ENCODE measurements at places on chromosomes 6 and 20. TPM values are rescaled to one million over a fixed set of nuclear protein-coding genes. Genes with fewer than 3 reads are reported as not detected.
A peak's percentile ranks its signal among the peaks of the same experiment; 100 is the strongest.

HSPA1L gene
- 2.2 TPM for total RNA-seq

MYH7B gene
- 0.23 TPM for total RNA-seq

CSNK2A1 gene
- 254 TPM for total RNA-seq

FABP7 gene
- not detected for total RNA-seq

GRCh38 chr6:160931378-160932310 lies 59.9 kb upstream of the MAP3K4 start:
- no peak for DNase-seq

GRCh38 chr20:60598528-60598927 lies 640.3 kb downstream of the CDH26 start:
- no peak for DNase-seq

DNA sequence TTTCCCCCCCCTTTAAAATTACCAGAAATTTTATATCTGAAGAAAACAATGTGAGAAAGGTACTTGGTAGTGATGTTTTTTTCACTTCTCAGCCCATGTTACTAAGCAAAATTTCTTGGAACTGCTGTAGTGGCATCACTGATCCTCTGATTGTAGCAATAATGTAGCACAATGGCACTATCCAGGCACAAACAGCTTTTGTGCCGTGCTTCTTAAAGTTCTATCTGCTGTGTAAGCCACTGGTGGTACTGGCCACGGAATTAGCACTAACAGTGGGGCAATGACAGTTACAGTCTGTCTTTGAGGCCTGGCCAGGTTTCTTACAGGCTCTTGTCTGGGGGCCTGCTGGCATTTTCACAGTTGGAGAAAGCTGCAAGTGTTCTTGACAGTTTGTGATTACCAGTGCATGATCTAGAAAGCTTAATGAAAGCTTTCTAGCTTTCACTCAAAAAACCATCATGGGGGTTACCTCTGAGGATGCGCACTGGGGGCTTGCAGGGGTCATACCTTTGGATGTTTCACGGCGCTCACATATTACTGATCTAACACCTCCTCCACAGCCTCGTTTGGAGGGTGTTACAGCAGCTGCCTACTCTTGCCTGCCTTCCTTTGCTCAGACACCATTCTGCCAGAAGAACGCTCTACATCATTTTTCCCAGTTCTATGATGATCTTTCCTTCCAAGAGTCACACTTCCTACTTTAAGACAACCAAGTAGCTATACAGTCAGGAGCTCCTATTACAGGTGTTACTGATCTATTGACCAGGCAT lies 58.4 kb upstream of the ARMH2 start:
- DNase-seq, result peak; percentile 41

GRCh38 chr6:160041608-160042007 lies 72.7 kb downstream of the IGF2R start:
- no peak for DNase-seq

- DNase-seq, result no peak
Measured at GRCh38 chr6:26162399-26162798, 75.2 kb downstream of the HFE start.

DNA sequence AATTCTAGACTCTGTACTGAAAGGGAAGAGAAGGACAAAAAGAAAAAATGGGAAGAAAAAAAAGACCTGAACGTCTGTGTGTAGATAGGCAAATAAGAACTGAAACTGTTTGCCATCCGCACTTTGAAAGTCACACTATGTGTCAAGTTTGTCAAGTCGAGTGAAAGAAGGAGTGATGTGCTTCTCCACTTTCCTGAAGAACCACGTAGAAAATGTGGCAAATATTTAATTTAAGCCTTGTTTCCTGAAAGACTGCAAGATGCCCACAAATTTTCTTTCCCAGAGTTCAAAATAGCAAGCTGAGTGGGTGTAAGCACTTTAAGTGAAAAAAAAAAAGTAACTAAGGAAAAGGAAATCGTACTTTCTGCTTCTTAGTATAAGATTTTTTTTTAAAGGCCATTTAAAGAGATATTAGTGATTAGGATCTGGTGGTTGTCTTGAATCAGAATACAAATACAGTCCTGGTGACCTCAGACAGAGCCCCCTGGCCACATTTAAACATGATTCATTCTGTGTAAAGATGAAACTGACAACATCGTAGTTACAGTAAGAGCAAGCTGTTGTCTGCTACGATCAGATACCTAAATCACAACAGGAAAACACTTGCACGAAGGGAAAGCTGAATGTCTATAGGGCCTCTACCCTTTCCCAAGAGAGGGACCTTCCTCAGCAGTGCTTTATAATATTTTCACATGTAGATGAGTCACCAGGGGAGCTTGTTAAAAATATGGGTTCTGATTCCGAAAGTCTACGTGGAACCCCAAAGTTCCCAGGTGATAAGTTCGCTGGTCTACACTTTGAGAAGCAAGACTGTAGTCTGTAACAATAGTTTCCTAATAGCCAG lies 102.3 kb downstream of the HIVEP2 start:
- DNase-seq, result peak; percentile 66

DNA sequence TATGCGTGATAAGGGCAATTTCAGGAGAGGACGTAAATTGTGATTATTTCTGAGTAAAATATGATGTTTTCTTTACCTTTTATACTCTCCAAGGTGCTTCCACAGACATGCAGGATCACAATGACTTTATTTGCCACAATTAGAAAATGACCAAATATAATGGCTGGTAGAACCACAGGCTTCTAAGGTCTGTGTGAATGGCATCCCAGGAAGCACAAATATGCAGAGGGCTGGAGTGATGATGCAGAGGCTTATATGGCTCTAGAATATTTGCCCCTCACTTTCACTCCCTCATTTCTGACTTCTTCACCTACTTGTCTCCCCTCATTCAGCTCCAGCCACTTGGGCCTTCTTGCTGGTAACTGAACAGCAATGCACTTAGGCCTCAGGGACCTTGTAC lies 502.1 kb upstream of the MAP3K7 start:
- no peak for DNase-seq
